Stimulated activated CD8-positive, alpha-beta memory T cell treated with anti-CD3 and anti-CD28 coated beads, Interleukin-7, amount 100 ng/mL, for 48 hours (primary cell): ENCODE measurements at places on chromosomes 1 and 21.

GRCh38 chr1:243842978-243843511 lies 7.0 kb downstream of the AKT3 start:
- DNase-seq: no peak

DNA sequence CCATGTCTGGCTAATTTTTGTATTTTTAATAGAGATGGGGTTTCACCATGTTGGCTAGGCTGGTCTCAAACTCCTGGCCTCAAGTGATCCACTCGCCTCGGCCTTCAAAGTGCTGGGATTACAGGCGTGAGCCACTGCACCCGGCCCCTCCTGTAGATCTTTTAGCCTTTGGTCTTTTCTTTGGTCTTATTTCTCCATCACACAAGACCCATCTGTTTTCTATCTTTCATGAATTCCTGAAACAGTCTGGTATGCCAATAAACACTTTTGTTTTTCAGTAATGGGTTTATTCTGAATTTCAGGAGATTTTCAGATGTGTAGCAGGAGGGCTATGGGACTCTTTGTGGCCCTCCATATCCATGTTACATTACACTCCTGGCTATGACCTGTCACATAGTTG lies 23.2 kb downstream of the ERRFI1 start:
- DNase-seq: no peak

- DNase-seq: no peak
Measured at GRCh38 chr1:198669023-198669698, 30.3 kb downstream of the PTPRC start.

- no peak for DNase-seq
Measured at GRCh38 chr1:22526098-22526497, 37.2 kb upstream of the EPHA8 start.

DNA sequence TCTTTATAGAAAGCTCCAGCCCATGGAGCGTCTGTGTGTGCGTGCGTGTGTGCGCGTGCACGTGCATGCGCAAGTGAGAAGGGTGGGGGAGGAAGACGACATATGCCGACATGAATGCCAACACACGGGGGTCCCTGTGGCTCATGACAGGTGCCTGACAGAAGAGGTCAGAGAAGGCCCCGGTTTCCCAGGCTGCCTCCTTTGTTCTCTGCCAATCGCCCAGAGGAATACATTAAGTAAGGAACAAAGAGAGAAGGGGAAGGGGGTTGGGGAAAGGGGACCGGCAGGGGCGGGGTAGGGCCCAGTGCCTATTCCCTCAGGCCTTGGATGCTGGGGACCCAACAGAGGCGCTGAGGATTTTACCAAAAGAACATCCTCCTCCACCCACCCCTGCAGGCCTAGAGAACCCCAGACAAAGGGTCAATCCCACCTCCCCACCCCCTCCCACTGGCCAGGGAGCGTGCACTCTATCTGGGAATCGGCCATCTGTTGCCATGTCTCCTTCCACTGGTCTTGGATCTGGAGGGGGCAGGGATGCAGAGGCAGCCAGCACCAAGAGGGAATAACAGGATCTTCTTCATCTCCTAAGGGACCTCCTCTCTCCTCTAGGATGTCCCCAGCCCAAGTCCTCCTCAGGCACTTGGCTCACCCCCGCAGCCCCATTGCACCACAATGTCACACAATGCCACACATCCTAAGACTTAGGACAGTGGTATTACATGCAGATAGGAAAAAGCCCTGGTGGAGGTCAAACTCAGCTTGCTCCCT lies 39.4 kb downstream of the PIK3C2B start:
- no peak for DNase-seq

DNA sequence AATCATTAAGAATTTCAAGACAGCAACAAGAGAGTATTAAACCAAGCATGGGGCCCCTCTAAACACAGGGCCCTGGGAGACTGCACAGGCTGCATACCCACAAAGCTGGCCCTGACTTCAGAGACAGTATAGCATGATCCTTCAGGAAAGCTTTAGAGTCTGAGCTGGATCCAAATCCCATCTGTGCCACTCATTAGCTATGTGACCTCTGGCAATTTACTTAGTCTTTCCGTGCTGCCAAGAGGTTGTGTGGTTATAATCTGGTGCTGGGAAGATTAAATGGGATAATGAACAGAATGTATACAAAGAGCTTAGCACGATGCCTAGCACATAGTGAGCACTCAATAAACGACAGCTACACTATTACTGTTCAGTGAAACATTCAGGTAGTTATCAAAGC lies 4.0 kb downstream of the PHC2 start:
- DNase-seq: no peak

DNA sequence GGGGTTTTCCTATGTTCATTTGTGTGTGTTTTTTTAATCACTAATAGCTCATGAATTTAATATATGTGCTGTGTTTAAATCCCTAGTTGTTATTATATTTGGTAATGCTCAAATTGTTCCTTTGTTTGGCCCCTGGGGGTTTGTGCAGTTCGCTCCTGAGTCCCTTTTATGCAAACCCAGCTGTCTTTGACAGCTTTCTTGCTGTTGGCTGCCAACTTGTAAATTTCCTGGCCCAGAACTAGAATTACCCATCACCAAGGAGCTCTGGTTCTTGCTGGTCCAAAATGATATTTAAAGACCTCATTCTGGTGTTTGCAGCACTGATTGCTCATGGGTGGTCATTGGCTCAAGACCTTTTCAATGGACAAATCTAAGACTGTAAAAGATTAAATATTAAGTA lies 39.6 kb upstream of the PGBD5 start:
- no peak for DNase-seq

- no peak for DNase-seq
Measured at GRCh38 chr1:119686661-119687060, 25.1 kb upstream of the PHGDH start.

- DNase-seq: no peak
Measured at GRCh38 chr1:119891386-119891785, 4.9 kb downstream of the ADAM30 start.

- DNase-seq: no peak
Measured at GRCh38 chr21:45256912-45257672, 30.6 kb downstream of the POFUT2 start.

DNA sequence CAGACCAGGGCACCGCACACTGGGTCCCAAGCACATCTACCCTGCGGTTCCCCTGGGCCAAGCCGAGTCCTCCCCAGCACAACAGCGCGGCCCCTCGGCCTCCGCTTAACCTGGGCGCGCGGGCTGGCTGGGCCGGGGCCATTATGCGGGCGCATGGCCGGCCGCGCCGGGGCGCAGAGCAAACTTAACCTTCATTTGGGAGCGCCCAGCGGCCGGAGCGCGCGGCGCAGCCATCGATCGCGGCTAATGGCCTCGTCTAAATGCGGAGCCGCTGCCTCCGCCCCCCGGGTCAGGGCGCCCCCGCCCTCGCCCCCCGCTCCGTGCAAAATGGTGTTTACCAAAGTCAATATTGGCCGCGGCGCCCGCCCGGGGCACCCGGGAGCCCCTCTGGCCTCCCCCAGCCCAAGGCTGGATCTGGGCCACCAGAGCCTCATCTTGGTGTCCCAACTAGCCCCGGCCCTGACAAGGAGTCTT lies 272.1 kb downstream of the TRABD2B start:
- no peak for DNase-seq

- DNase-seq: no peak
Measured at GRCh38 chr1:116855773-116856201, 53.9 kb upstream of the PTGFRN start.

- no peak for DNase-seq
Measured at GRCh38 chr1:219358080-219358479, 184.4 kb downstream of the LYPLAL1 start.

DNA sequence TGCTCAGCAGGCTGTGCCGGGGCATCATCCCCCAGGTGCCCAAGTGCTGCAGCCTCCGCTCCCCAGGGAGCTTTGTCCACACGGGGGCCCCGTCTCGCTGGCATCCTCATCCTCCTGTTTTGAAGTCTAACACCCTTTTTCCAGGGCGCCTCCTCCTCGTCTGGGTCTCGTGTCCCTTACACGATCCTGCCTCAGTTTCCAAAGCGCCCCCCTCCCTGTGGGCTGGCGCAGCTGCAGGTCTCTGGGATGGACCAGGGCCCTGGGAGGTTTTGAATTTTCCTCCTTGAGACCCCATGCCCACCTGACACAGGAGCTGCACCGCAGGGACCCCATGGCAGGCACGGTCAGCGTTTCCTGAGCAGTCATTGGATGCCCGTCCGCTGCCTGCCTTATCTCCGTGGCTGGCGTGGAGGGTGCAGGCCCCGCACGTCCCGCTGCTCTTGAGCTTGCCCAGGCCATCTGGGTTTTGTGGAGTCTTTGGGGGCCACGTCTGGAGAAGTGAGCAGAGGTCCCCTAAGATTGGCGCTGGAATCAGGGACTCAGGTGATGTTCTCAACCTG lies 37.4 kb upstream of the DIP2A start:
- no peak for DNase-seq

DNA sequence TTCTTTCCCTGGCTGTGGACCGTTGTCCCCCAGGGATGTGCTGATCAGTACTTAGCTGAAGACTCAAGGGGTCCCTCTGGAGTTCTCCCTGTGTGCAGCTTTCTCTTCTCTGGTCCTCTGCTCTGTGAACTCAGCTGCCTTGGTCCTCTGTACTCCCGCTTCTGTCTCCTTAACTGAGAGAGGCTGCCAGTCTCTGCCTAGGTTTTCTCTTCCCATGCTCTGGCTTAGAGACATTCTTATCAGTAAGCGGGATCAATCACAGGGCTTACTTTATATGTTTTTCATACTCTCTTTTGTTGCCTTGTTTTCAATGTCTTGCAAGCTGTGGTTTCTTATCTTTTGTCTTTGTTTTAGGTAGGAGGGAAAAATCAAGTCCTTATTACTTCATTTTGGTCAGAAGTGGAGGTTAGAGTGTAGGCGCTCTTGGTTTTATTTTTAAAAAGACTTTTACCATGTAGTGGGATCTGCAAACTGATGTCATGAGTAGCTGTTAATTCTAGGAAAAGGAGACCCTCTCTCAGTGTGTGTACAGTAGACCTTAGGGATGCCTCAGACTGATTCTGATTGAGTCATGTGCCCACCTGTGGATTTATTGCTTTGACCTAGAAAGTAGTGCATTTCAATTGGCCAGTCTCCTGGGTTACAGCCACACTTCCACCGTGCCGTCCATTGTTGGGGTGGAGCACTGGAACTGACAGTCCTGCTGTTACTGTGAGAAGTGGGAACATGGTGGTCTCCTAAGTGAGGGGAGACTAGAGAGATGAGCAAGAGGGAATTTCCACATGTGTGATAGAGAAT lies 46.6 kb downstream of the TTC3 start:
- no peak for DNase-seq

DNA sequence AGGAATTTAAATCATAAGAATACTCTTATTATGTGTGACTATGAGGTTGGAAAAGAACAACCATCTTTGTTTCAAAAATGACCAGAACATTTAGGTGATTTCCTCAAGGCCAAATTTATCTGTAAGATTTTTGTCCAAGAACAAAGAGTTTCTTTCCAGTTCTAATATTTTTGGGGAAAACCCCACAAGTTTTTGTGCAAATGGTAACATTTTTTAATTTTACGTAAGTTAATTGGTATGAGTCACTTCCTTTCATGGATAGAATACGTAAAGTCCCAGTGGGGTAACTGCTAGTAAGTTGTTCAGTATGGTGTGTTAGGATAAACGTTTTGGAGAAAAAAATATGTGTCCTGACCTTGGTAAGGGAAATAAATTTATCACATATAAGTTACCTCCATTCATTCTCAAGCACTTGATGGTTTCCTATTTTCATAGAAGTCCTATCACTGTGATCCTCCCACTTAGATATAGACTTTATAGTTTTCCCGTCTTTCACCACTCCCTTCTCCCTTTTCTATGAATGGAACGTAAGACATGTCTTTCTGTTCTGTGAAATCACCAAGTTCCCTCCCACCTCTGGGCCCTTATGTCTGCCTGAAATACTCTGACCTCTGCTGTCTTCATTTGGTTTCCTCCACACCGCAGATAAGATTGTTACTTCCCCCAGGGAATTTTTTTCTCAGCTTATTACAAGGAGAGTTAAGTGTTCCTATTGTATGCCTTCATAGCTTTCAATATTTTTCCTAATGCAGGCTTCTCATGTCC lies 34.9 kb upstream of the TSNAX start:
- no peak for DNase-seq

- DNase-seq: no peak
Measured at GRCh38 chr1:207811319-207811718, 59.5 kb downstream of the CD46 start.

GRCh38 chr1:53549781-53550180 lies 90.6 kb downstream of the DMRTB1 start:
- no peak for DNase-seq

GRCh38 chr1:43913666-43914360 lies 19.8 kb upstream of the ARTN start:
- no peak for DNase-seq

DNA sequence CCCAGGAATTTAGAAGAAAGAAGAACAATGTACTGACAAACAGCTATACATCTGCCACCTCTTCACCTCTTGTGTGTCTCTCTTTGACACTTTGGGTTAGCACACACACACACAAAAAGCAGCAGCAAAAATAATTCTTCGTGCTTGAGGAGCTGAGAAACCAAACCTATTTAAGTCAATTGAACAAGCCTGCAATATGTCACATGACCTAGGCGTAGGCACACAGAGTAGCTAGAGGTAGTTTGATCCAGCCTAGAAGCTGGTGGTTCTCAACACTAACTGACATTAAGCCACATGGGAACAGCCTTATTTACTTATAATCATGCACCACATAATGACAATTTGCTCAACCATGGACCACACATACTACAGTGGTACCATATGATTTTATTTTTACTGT lies 32.3 kb downstream of the RRAGC start:
- DNase-seq: no peak

DNA sequence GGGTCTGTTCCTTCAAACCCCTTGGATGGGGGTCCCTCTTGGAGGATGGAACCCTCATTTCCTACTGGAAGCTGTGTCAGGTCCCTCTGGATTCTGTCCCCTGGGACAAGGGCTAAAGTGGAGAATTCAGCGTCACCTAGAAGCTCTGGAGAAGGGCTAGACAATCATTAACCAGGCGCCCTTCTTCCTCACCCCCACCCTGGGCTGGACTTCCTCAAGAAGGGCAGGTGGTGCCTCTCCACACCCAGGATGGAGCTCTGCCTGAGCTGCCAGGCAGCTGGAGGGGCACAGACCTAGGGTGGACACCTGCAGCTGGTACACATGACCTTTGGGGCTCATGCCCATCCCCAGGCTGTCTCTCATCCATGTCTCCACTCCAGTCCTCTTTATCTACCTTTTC lies 3.6 kb downstream of the CELF3 start:
- DNase-seq: no peak

DNA sequence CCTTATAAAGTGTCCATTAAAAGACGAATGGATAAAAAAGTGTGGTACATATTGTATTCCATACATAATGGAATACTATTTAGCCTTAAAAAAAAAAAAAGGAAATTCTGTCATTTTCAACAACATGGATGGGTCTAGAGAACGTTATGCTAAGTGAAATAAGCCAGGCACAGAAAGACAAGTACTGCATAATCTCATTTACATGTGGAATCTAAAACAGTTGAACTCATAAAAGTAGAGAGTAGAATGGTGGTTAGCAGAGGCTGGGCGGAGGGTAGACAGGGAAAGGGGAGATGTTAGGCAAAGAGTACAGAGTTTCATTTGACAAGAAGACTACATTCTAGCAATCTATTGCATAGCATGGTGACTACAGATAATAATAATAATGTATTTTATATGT lies 2.6 kb downstream of the CTSS start:
- no peak for DNase-seq
